Stimulated activated CD8-positive, alpha-beta memory T cell treated with anti-CD3 and anti-CD28 coated beads, Interleukin-7, amount 100 ng/mL, for 1 hour (primary cell): ENCODE measurements at places on chromosomes 5 and 9.

DNA sequence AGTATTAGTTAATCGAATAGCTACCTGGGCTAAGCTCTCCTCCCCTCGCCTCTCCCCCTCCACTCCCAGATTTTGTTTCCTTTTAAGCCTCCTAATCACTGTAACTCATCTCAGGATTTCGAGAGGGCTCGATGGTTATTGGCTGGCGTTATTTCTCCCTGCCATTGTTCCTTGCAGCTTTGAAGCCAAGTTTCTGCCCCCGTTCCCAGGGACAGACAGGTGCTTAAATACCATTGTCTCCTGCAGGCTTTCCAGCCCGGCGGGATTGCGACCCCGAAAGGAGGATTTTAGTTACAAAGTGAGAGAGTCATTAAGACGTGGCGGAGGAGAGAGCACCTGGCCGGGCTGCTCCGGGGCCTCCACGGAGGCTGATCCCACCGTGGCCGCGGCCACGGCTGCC, 46.2 kb downstream of the ASS1 start:
- DNase-seq, result no peak

DNA sequence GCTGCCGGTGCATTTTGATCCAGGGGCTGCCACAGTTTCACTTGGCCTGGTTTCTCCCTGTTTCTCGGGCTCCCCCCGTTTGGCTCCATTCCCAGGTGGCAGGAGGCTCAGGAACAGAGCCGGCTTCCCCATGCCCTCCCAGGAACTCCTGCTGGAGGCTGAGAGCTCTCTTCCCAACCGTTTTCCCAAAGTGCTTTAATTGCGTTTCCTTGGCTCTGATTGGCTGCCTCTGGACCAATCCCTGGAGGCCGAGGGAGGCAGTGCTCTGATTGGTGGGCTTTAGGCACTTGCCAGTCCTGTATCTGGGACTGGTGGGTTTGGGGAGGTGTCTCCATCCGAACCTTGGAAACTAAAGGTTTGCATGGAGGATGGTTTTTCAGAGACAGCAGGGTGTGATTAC, 4.9 kb downstream of the TSPAN17 start:
- no peak for DNase-seq

DNA sequence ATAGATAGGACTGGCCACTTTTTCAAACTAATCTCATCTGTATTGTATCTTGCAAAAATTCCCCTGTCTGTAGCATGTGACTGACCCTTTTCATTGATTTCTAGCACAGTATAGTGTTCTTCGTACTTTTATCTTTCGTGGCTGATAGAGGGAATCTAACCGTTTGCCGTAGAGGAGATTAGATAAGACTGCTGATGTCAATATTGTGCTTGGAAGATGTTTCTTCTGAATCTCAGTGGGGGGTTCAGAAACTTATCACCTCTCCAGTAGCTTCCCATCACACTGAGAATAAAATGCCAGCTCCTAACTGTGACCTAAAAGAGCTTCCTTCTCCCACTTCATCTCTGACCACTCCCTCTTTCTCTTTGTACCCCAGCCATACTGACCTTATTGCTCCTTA, 25.4 kb upstream of the ALDOB start:
- no peak for DNase-seq

DNA sequence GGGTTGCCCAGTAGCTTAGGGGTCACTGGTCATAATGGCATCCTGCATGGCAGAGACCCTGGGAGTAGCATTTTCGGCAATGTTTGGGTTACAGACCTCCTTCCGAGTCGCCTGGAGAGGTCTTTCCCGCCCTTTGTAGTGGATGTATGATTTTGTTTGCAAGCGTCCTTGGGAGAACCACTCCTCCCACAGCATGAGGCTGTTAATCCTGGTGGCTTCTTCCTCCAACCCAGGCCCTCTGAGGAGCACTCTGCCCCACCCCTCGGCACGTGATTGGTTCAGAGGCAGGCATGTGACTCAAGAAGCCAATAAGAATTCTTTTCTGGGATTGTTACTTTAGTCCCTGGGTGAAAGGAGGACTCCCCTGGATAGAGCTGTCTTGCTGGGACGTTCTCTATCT, 30.2 kb upstream of the GRHPR start:
- DNase-seq, result no peak

DNA sequence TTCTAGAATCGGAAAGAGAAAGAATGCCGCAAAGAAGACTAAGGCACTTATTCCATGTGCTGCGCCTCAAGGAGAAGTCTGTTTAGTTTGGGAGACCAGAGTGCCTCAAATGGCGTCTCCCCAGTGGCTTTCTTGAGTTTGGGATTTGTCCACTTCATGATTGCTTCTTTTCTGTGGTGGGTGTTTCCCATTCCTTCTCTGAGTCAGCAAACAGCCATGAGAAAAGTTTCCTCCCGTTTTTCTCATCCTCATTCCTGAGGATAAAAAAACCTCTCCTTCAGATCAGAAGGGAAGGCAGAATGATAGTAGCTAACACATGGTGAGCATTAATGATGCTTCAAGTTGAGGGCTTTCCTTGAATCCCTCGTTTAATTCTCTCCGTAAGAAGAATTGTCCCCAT, 275.9 kb upstream of the WWC1 start:
- no peak for DNase-seq

DNA sequence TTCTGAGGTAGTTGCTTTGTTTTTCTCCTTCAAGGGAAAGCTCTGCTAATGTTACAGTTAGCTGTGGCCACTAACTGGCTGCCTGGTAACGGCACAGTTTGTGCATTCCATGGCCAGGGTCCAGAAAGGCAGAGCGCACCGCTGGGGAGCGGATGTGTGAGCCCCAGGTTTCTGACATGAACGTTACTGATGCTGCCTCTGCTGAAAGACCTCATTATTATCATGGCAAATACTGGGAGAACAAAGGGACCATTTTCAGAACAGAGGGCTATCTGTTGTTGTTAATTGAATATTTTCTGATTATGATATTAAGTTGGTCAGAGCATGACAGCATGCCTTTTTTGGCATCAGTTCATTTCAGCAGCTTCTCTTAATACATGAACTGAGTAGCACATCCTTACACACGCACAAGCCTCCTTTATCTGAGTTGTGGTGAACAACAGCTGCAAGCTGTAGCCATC, 134.1 kb downstream of the NUDT12 start:
- DNase-seq, result no peak

GRCh38 chr5:65771266-65771665, 49.3 kb downstream of the NLN start:
- DNase-seq, result no peak

DNA sequence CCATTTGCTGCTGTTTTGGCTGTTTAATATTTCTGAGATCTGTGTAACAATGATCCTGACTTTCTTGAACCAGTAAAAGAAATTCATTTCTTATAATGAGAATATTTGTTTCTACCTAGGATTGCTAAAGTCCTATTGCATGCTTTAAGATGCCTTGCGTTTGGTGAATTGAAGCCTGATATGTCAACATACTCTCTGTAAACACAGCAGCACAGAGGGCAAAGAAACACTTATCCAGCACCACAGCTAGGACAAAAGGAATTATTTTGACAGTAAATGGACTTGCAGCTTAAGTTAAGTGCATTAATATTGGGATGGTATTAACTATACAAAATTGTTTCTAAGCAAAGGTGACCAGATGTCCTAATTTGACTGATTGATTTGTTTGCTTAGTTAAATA, 2031.2 kb upstream of the CDH6 start:
- no peak for DNase-seq

DNA sequence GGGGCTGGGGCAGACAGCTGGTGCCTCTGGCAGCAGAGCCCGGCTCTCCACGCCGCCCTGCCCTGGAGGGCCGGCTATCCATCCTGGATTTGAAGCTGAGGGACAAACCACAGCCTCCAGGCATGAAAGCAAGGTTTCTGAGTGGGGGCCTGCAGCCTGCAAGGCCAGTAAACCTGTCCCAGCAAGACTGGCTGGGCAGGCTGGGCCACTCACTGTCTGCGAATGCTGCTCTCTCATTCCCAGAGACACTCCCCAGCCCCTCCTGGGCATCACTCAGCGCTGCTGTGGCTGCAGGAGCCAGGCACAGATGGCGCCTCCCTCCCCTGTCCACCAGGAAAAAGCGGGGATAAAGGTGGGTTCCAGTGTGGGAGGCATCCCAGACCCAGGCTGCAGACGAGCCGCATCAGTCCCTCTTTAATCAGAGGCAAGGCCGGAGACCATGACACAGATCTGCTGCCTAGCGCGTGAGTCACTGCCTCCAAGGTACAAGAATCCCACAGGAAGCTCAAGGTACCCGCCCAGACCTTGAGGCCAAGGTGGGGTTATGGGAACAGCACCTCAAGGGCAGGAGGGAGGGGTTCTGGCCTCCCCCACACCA, 118.0 kb downstream of the VAV2 start:
- DNase-seq, result no peak

- DNase-seq, result no peak
Measured at GRCh38 chr5:93602241-93603077, 19.4 kb downstream of the NR2F1 start.

- no peak for DNase-seq
Measured at GRCh38 chr5:154002511-154003020, 36.1 kb downstream of the FAM114A2 start.

DNA sequence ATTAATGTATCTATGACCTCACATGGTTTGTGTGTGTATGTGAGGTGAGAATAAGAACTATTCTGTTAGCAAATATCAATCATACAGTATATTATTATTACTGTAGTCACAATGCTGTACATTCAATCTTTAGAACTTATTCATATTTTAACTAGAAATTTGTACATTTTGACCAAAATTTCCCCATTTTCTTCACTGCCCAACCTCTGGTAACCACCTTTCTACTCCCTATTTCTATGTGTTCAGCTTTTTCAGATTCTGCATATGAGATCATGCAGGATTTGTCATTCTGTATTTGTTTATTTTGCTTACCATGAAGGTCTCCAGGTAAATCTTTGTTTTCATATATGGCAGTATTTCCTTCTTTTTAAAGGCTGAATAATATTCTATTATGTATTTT, 607.9 kb downstream of the SLCO4C1 start:
- DNase-seq, result no peak
